ENCODE measurements at places on chromosomes 6 and 20.

DNA sequence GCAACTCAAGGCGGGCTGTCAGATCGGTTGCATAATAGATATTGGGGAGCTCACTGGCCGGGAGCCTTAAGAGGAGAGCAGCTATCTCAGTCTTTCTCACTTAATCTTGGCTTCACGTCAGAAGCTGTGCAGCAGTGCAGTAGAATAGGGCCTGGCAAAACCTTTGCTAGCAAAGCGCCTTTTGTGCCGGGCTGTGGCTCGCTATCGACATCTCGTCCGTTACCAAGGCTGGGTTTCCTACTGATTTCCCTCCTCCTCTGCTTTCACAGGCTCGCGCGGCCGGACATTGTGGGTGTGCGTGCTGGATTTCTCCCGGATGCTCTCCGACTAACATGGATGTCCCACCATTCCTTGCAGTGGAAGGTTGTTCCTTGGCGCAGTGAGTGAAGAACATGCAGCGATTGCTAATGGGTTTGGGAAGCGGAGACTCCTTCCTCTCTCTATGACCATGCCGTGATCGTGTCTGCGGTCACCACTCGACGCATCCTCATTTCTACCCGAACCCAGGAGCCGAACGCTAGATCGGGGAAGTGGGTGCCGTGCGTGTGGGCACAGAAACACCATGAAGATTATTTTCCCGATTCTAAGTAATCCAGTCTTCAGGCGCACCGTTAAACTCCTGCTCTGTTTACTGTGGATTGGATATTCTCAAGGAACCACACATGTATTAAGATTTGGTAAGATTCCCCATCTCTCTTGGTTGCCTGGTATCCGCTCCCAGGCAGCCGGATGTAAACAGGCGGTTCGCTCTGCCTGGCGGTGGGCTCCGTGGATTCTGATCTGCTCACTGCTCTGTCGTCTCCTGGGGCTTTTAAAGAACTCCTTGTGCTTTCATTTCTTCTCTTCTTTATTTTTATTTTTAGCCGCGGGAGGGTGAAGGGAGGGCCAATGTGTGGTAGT, 5.5 kb downstream of the GRIK2 start:
- DNase-seq = peak; percentile 37

GRCh38 chr6:93242049-93242448, 177.3 kb downstream of the EPHA7 start:
- DNase-seq = no peak

DNA sequence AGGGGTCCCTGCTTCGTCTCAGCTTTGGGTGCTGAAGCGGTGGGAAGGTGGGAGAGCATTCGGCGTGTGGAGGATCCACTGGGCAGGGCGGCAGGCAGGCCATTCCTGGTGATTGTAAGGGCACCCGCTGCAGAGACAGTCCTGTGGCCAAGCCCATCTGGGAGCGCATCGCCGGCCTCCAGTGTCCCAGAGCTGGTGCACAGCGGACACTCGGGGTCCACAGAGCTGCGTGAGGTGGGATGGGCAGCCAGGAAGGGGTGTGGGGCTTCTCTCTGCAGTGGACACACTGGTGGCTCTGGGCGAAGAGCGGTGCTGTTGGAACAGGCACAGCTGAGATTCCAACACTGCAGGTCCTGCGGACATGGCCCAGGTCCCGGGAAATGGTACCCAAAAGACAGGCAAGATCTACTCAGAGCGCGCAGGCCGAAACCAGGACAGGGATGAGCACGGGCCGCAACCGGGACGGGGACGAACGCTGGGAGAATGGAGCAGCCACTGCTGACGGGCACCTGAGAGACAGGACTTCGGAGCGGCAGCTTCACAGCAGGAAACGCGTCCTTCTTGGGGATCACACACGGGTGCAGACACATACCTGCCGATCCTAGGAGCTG, 188.2 kb downstream of the ERMARD start:
- DNase-seq = no peak

- no peak for DNase-seq
Measured at GRCh38 chr20:37994512-37994911, 38.7 kb downstream of the TTI1 start.

GRCh38 chr6:3383525-3383924, 73.3 kb downstream of the SLC22A23 start:
- no peak for DNase-seq

DNA sequence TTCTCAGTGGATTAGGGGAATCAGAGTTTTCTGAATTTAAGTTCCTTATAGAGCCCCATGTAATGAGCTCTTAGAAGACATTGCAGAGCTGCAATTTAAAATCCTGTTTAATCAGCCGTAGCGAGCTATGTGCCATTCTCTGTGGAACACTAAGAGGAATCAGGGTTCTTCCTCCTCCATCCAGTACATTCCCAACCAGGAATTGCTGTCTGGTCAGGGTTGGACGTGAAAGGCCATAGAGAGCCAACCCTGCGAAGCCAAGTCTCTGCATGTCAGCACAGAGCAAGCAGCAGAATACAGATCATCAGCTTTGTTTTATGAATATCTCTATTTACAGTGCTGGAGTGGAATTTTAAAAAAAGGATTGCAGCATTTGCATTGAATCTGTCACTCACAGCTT, 366.0 kb downstream of the LAMA2 start:
- no peak for DNase-seq

GRCh38 chr20:60172346-60172984, 214.2 kb downstream of the CDH26 start:
- no peak for DNase-seq

DNA sequence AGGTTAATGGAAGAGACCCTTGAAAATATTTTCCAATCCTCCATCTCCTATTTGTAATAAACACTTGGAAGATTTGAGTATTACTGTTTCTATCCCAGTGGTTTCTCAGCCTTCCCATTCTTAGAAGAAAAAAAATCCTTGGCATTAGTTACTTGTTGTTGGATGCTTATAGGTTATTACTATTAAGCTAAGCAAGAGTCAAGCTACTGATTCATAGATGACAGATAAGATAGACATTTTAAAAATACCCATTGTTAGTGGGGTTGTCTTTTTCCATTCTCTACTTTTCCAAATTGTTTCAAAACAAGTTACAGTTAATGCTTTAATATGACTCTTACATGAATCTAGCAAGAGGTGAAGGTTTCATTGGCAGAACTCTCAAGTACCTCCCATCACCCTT, 158.5 kb downstream of the HIVEP2 start:
- DNase-seq = no peak

- DNase-seq = no peak
Measured at GRCh38 chr6:111458670-111459232, 24.3 kb downstream of the REV3L start.

DNA sequence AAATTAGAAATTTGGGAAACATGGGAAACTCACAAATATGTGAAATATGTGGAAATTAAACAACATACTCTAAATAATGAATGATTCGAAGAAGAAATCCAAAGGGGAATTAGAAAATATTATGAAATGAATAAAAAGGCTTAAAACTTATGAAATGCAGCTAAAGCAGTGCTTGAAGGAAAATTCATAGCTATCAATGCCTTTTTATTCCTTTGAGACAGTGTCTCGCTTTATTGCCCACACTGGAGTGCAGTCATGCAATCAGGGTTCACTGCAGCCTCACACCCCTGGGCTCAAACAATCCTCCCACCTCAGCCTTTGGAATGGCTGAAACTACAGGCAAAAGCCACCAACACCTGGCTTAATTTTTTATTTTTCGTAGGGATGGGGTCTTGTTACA, 7.9 kb upstream of the TGIF2 start:
- no peak for DNase-seq
